Activated T-helper 1 cell treated with anti-CD3 and anti-CD28 coated beads, Interleukin-12 subunit alpha, Interleukin-12 subunit beta, Interleukin-2, Interleukin-4 antibody, amounts not matched to agents 30 ng/mL and 10 ng/mL and 1 ng/mL, durations not matched to agents 14 hours and 24 hours and 36 hours (primary cell): ENCODE measurements at places on chromosomes 3 and 15.

DNA sequence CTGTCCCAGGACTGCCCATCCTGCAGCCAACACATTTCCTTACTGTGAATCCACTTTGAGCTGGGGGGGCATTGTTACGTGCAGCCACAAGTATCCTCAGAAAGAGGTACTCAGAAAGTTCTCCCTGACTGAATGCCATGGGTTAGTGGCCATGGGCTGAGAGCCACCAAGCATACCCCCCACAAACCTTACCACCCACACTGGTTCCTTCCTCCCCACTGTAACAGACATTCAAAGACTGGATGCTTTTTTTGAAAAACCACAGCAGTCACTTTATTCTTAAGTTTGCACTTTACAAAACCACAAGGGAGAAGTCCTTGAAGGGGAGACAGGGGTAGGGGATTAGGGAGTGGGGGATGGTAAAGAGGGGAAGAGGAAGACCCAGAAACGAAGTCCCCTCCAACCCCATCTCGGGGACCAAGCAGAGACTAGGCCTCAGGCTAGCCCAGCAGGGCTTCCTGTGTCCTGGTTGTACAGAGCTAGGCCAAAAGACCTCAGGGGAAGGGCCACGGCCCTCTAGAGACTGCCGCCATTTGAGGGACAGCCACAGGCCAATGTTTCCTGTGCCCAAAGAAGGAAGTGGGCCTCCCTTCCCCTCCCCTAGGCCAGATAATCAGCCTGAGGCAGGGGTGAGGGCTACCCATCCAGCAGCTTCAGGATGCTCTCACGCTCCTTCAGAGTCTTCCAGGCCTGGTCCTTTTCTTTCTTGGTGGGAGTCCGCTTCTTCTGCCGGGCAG lies 10.1 kb upstream of the CAMK1 start:
- DNase-seq = peak; percentile 23

DNA sequence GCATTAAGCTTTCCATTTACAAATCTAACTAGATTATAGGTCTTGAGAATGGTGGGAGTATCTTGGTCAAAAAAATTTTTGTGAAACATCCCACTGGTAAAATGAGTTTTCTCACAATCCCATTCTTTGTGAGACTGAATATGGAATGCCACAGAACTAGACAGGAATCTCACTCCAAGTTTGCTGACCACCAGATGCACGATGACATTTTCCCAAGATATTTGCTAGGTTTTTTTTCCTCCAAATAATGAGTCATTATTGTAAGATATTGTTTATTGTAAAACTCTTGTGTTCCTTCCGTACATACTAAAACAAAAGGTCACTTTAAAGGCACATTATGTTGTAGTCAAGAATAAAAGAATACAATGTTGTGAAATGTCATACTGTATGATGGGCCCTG lies 53.9 kb downstream of the COPS2 start:
- DNase-seq = no peak

DNA sequence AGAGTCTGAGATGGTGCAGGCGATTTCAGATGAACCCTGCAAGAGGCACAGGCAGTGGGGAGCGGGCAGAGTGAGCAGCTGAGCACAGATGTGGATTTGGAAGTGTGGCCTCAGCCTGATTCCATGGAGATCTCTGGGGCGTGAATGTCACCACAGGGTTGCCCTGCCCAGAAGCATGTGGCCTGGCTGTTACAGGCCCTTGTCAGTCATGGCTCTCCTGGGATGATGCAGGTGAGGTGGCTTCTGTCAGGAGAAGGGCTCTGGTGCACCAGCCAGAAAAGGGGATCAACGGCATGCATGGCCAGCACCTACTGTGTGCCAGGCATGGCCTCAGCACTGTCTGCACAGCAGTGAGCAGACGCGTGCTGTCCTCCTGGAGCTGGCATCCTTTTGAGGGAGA lies 11.9 kb downstream of the HDAC11 start:
- no peak for DNase-seq

DNA sequence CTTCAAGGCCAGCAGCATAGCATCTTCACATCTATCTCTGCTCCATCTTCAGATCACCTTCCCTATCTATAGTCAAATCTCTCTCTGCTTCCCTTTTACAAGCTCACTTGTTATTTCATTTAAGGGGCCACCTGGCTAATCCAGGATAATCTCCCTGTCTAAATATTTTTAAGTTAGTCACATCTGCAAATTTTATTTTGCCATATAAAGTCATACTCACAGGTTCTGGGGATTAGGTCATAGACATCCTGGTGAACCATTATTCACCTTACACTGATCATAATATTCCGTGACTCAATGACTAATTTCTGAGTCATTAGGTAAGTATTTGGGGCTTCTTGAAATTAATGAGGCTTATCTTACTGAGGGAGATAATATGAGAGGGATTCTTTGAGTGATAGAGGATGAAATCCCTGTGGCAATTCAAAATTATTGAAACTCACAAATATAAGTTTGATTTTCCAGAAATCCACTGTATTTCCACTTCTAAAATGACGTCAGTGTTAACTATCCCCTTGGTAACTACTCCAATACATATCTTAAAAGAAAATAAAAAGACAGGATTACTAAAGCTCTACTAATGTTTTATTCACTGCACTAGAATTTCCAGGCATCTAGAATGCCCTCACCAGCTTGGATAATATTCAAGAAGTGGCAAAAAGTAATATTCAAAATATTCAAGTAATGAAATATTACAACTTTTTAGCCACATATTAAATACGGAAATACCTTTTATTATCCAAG lies 93.7 kb upstream of the RBMS3 start:
- no peak for DNase-seq

DNA sequence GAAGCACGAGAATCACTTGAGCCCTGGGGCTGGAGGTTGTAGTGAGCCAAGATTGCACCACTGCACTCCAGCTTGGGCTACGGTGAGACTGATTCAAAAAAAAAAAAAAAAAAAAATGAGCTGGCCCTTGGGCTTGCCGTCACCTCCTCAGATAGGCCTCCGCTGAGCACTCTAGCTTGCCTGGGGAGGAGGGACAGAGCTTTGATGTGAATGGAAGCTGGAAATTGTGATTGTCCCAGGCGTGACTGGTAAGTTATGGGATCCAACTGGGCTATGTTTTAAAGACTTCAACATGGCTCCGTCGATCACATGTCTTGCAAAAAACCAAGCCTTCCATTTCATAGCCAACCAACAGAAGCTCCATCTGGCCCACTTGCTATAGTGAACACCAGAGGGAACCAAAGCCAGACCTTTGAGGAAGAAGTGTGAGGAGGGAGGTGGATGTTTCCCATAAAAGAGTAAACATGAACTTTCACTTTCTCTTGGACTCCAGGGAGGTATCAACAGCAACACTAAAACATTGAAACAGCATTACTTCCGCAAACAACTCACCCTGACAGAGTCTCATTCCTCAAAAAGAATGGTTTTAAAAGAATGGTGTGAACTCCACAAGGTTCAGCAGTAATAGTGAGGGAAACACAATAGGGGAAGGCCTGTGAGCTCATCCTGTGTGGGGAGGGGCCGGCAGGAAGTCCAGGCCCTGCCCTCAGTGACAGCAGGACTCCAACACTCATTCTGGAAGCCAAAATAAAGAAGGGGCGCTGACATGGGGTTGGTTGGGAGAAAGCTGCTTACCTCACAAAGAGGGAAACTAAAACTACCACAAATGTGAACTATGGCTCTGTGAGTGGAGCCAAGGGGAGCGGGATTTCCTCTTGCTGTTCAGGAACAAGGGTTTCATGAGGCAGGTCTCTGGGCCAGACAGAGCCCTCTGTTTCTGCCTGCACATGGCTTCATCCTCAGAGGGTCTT lies 59.2 kb upstream of the IL12A start:
- no peak for DNase-seq

DNA sequence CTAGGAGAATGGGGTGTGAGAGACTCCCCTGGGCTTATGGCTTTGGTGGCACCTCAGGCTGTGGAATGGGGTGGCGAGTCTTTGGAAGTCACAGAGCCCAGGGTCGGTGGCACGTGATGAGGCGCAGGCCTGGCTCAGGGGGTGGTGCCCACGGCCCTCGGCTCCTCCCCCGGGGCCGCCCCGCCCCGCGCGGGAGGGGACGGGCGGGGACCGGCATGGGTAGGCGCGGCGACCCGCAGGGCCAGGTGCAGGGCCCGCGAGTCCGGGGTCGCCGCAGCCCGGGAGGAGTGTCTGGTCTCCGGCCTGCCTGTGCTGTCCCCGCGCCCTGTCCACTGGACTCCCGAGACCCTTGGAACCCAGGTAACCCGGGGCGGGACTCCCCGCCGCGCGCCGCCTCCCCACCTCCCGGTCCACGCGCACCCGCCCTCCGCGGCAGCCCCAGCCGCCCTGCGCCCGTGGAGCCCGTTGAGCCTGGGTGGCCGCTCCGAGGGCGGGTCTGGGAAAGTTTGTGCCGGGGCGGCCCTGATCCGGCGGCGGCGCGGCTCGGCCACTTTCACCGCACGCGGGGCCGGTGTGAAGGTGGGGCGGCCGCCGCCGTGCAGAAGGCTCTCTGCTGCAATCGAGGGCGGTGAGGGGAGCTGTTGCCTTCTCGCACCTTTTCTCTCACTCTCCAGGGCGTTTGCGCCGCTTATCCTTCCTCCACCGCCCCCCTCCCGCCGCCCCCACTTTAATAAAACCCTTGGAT lies at the start of gene PAQR5:
Gene PAQR5 (plus strand): TSS at position 216 of the 745 bp plus-strand sequence. CDS start 61,169 bp downstream, outside the sequence.
- DNase-seq = no peak
